Nephron progenitor cell (in vitro differentiated cells): ENCODE measurements at places on chromosomes 2 and 18.
A peak's percentile ranks its signal among the peaks of the same experiment; 100 is the strongest.

DNA sequence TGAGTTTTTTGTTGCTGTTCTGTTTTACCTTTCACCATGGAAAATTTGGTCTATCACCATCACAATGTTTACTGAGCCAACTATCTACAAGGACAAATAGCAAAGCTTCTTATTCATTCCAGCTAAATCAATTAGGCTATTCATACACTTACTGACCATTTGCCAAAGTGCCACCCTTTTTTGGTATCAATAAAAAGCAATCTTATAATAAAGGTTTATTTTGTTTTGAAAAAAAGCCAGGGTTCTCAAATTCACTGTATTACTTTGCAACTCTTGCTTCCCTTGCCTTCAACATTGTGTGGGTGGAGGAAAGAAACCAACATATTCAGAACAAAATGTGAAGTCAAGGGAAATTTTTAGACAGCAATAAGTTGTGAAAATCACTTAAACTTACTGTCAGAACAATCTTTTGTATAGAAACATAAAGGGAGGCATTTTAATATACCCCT is 15.3 kb downstream of the PELI1 start:
- no peak for DNase-seq

DNA sequence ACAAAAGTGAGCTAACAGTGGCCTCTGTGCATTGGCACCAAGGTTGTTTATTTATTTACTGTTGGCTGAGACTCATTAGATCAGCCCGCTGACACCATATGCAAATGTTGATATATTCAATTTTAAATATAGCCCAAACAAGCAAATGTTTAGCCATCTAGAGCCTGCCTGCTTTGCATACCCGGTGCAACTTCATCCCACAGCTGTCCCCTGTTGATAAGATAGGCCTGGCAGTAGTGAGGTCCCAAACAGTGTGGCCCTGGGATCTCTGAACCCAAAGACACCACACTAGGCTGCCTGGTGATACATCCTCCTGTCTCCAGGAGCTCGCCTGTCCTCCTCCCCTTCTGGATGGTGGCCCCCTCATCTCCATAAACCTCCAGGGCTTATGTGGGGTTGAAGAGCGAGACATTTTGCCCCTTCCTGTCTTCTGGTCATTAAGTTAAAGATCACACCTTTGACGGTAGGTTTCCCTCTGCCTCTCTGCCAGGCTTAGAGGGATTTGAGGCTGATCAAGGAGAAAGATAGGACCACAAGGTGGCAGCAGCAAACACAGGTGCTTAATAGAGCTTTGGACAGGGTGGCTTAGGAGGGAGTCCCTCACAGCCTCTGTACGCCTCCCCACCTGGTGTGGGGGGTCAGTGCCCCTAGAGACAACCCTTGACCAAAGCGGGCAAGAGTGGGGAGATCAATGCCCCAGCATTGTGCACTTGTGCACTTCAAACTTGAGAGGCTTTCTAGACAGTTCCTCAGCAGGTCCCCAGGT is 23.7 kb upstream of the MYO5B start:
- DNase-seq = no peak

DNA sequence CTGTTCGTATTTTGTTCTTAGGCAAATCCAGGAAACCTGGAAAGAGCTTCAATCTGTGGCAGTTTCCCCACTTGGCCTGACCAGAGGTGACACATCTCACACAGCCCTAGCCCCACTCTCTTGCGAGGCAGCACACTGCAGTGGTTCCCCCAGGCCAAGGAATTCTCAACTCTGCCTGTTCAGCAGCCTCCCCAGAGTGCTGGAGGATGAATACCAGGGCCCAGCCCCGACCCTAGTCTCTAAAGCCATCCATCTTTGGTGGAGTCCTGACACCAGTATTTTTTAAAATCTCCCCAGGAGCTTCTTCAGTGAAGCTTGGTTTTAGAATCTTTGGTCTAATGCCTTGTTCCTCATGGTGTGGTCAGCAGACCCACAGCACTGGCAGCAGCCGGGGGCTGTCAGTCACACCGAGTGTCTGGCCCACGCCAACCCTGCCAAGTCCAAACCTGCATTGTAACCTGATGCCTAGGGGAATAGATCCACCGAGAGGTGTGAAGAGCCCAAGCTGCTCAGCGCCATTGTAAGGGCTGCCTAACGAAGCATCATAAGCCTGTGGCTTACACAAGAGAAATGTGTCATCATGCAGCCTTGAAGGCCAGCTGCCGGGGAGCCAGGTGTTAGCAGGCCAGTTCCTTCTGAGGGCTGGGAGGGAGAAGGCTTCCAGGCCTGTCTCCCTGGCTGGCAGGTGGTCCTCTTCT is 428.7 kb upstream of the ID2 start:
- no peak for DNase-seq

DNA sequence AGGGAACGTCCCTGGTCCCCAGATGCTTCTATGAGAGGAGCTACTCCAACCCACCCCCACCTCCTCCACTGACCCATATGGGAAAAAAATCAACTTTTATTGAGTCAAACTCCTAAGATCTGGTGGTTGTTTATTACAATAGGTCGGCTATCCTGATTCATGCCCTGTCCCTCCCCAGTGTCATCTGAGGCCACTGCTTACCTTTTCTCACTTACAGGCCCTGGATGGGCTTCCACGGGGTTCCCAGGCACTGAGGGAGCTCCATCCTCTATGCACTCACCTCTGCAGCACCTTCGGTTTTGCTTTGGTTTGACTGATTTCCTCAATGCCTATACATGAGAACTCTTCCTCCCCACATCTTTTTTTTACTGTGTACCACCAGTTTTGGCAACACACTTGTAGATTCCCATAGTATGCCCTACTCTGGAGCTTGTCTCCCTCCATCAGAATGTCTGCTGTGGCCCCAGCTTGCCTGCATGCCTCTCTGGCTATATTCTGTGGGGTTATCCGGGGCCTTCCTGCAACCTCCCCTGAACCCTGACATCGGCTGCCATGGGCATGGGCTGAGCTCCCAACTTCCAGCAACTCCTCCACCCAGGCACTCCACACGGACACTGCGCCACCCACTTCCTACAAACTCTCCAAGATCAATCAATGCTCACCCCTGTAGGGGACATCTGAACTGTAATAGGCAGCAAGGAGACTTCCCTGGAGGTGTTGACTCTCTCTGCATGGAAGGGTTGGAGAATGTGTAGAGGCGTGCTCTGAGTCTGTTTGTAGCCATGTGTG is 236.1 kb downstream of the VAPA start:
- DNase-seq = no peak

DNA sequence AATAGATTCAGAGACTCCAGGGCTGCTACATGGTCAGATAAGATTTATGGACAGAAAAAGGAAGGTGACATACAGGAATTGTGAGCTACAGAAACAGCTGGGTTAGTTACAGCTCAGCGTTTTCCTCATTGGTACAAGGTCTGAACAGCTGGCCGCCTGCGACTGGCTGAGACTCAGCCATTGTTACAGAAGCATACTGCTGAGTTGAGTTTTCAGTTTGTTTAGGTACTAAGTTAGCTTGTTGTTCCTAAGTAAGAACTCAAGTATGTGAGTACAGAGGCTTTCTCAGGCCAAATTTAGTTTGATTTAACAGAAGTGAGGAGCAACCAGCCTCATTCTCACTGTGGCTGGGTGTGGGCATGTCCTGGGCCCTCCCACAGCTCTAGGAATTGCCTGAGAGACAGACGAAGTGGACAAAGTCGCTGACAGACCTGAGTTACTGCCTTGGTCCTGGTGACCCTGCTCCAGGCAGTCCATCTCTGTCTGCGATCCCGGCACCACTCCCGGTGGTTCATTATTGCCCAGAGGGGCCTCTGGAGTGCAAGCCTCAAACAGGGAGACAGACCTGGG is 27.8 kb upstream of the RHOB start:
- DNase-seq = peak; percentile 35

DNA sequence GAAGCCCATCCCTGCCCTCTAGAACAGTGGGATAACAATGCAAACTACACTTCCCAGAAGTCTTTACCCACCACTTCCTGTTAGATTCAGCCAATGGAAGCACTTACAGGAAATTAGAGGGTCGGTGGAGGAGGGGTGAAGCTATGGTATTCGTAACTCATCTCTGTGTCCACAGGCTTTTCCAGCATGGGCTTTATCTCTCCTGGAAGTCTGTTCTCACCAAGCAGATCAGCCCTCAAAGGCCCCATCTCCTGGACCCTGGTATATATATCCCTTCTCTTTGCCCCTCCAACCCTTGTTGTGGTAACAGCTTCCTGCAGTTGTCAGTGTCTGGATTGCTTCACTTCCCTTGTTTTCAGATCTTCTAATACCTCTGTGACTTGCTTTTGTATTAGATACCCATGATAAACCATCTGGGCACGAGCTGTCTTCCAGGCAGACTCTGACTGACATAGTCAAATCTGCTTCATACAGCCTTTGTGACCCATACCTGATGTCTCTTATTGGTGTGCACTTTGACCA is 475.0 kb upstream of the POU3F3 start:
- peak; percentile 11 for DNase-seq

GRCh38 chr18:6405237-6406074 is 9.3 kb downstream of the L3MBTL4 start:
- DNase-seq = no peak

- DNase-seq = no peak
These were observed 244.1 kb downstream of the BCL11A start for GRCh38 chr2:60309336-60309735.
